ENCODE measurements at places on chromosomes 2 and 18. TPM values are rescaled to one million over a fixed set of nuclear protein-coding genes. Genes with fewer than 3 reads are reported as not detected.
A peak's percentile ranks its signal among the peaks of the same experiment; 100 is the strongest.

Gene IL1RL2
- total RNA-seq = 1.2 TPM

Gene LRRC30
- not detected for total RNA-seq

GRCh38 chr2:86195055-86195807 lies at the start of gene IMMT:
Gene IMMT (minus strand): TSS chr2:86195462. CDS start chr2:86195382, 80 bp downstream.
- DNase-seq = peak; percentile 98

Gene ADAM23
- 0.79 TPM for total RNA-seq

Gene UGT1A7
- 5.6 TPM for total RNA-seq

Gene OST4
- 278 TPM for total RNA-seq

- no peak for DNase-seq
Observed at GRCh38 chr2:15634846-15635490, 43.3 kb downstream of the DDX1 start.

GRCh38 chr18:57054891-57055290 lies 92.0 kb upstream of the BOD1L2 start:
- DNase-seq = no peak

Gene BCL2
- total RNA-seq = 19.3 TPM

Gene BOLL
- not detected for total RNA-seq

Gene HRH4
- 0.12 TPM for total RNA-seq

Gene TRPM8
- not detected for total RNA-seq

GRCh38 chr2:31832363-31832762 lies 178.4 kb downstream of the MEMO1 start:
- no peak for DNase-seq

Gene VPS54
- 21.2 TPM for total RNA-seq

DNA sequence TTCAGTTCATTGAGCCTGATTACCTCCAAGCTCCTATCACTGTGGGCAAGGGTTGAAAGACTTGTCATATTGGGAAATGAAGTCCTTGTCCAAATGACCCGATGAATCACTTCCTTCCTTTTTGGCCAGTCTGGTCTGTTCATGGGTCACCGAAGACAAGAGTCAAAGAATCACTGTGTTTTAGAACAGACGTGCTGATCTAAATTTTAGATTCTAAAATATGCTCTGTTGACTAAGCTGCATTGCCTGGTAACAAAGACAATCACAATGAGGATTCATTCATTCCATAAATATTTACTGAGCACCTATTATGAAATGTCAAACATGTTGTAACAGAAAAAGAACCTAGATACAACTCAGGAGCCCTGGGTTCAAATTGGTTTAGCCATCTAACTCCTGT lies 99.4 kb upstream of the RND3 start:
- no peak for DNase-seq

GRCh38 chr2:156399950-156400705 lies 36.1 kb upstream of the GPD2 start:
- peak; percentile 80 for DNase-seq

GRCh38 chr18:36492604-36493329 lies 195.3 kb downstream of the FHOD3 start:
- no peak for DNase-seq

Gene CFLAR
- 139 TPM for total RNA-seq

Gene VWC2L
- not detected for total RNA-seq

- no peak for DNase-seq
Observed at GRCh38 chr2:181724662-181725061, 44.3 kb upstream of the NEUROD1 start.

Gene C2orf66
- not detected for total RNA-seq

Gene IL36G
- 0.31 TPM for total RNA-seq

DNA sequence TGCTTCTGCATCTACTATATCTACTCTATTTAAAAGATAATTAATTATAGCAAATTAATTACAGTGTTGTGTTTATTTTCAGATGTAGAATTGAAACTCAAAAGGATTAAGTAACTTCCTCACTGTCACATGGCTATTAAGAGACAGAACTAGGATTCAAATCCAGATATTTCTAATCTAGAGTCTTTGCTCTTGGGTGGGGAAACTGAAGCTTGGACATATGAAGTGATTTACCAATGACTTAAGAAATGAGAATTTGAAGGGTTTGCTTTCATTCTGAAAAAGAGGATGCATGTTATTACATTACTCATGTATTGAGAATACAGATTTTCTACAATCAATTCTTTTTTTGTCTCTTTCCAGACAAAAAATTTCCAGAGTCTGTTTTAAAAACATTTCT lies 191.5 kb upstream of the SMAD7 start:
- no peak for DNase-seq

- DNase-seq = peak; percentile 53
Observed at GRCh38 chr18:62715759-62716615, 646 bp downstream of the PHLPP1 start.

GRCh38 chr2:111675419-111676194 lies 208.4 kb downstream of the ANAPC1 start:
- DNase-seq = no peak

DNA sequence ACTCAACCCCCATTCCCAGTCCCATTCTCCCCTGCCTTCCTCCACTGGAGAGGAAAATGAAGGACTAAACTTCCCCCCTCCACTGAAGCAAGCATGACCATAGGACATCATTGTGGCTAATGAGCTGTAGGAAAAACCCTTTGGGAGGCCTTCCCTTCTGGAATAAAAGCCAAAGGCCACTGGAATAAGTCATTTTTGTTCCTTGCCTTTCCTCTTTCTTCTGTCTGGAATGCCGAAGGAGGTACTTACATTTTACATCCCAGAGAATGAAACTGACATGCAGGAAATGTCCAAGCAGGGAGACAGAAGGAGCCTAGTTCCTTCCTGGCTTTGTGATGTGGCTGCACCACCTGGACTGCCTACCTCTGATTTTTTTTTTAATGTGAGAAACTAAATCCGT lies 9.1 kb upstream of the PTPRM start:
- DNase-seq = no peak

DNA sequence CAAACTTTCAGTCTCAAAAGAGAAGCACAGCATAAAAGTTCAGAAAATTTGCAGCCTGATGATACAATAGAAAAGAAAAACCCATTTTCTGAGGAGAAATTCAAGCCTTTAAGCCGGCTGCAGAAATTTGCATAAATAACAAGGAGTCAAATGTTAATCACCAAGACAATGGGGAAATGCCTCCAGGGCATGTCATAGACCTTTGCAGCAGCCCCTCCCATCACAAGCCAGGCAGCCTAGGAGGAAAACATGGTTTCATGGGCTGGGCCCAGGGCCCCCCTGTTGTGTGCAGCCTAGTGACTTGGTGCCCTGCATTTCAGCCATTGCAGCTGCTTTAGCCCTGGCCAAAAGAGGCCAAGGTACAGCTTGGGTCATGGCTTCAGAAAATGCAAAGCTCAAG lies 54.1 kb upstream of the CAVIN2 start:
- no peak for DNase-seq

- no peak for DNase-seq
Observed at GRCh38 chr18:8828798-8829197, 123.4 kb downstream of the MTCL1 start.

- DNase-seq = no peak
Observed at GRCh38 chr2:16247326-16248122, 307.2 kb downstream of the MYCN start.

- DNase-seq = no peak
Observed at GRCh38 chr18:68181956-68182355, 533.0 kb downstream of the TMX3 start.

Gene POTEI
- total RNA-seq = 0.06 TPM

GRCh38 chr2:43020296-43020695 lies 206.1 kb downstream of the ZFP36L2 start:
- DNase-seq = no peak

Gene SIGLEC15
- total RNA-seq = 0.21 TPM

Gene STARD6
- total RNA-seq = not detected

Gene IL1RN
- 2.6 TPM for total RNA-seq

Gene TMEM200C
- total RNA-seq = 0.20 TPM

DNA sequence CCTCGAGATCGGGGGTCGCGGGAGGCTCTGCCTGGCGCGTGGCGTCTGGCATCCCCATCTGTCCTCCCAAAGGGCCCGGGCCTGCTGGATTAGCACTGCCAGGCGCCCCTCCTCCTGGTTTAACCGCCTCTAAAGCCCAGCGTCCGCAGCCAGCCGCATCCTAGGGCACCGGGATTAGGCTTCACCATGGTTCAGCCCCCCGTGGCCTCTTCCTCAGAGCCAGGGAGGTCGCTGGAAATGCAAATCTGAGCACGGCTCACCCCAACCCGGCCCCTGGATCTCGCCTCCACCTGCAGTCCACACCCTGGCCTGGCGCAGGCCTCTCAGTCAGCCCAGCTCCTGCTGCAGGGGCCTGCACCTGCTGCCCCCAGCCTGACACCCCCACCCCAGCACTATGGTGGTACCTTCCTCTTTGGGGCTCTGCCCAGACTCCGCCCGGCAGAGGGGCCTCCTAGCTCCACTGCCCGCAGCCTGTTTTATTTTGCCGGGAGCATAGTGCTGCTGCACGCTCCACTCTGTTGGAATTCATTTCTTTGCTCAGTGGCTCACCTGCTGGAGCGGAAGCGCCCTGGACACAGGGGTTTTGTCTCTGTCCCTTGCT lies 13.2 kb downstream of the PRELID3A start:
- DNase-seq = peak; percentile 25

DNA sequence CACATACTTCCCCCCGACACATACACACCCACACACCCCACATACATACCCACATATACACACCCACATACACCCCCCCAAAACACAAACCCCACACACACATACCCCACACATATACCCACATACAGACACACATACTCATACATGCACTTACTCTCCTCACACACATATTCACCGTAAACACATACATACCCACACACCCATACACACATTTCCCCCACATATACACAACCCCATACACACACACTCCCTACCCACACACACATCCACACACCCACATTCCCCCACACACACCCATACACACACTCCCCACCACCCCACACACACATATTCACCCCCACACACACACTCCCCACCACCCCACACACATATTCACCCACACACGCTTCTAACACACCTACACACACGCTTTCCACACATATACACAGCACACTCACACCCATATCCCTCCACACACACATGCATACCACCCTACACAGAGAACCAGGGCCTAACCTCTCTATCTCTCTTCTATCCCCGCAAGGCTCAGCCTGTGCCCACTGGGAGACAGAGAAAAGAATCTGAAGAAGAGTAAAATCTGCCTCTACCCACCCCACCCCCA lies 182.4 kb upstream of the ETAA1 start:
- no peak for DNase-seq

DNA sequence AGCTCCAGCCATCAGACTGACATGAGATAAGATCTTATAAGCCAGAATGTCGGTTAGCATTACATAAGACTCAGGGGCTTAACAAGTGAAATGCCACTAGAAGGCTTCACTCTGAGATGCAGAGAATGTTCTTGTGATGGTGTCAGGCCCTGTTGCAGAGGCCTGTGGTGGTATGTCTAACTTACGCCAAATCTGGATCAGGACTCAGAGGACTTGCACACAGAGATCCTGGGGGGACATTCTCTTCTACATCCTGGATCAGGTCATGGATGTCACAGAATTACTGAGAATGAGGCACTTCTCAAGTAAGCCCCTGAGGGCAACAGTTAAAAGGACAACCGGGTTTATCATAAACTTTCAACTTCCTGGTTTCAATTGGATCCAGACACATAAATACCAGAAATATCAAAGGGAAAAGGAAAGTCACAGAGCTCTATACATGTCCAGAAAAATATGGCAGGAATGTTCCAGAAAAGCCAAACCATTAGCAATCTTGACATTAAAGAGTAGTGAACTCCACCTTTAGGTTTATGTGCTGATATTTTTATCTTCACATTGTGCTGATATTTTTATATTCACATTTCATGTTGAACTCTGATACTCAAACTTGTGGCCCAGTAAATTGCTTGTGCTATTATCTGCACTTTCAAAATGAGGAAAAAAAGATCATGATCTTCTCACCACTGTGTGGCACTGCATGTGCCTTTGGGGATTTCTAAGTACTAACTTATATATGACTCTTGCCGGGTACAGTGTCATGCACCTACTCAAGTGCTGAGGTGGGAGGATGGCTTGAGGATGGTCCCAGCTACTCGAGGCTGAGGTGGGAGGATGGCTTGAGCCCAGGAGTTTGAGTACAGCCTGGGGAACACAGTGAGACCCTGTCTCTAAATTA lies 137.5 kb upstream of the RNF152 start:
- no peak for DNase-seq

DNA sequence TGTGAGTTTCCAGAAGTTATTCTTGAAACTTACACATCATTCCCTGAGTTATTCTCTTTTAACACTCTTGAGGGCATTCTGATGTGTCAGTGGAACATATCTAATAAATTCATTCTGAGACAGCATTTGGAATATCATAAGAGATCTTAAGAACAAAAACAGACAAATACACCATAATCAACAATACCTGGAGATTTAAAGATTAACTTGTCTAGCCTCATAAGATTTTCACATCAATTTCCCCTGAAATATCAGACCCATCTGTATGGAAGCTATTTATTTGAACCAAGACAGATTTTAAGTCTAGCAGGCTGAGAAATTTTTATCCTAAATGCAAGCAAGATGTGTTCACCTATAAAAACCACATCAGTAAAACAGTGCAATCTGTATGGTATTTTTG lies 181.6 kb downstream of the NYAP2 start:
- DNase-seq = no peak

Gene GALR1
- total RNA-seq = 0.11 TPM
